ENCODE measurements at places on chromosomes 7 and 10.

DNA sequence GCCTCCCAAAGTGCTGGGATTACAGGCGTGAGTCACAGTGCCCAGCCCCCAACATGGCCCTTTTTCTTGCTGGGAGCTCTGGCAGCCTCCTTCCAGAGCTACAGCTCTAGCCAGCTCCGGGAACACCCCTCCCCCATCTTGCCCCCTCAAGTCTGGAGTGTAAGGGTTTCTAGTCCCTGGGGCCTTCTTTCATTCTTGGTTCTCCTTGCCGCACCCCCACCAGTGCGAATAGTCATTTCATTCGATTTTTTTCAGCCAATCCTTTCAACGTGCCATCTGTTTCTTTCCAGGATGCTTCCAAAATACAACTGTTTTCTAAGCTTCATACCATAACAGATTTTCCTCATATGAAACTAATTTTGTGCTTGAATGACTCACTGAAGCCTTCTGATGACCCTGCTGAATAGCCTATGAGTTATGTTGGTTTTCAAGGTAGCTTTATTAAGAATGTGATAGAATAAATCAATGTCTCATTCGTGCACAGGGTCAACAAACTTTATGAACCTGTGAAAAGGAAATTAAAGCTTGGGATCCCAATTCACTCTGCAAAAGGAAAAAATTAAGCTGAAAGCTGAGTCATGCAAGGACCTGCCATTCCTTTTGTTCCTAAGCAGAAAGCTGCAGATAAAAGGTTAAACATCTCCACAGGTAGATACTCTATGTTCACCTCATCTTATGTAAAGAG lies 38.6 kb downstream of the CDC14C start:
- no peak for DNase-seq

- DNase-seq = no peak
These were observed 272.4 kb downstream of the ETV1 start for GRCh38 chr7:13717031-13717430.

DNA sequence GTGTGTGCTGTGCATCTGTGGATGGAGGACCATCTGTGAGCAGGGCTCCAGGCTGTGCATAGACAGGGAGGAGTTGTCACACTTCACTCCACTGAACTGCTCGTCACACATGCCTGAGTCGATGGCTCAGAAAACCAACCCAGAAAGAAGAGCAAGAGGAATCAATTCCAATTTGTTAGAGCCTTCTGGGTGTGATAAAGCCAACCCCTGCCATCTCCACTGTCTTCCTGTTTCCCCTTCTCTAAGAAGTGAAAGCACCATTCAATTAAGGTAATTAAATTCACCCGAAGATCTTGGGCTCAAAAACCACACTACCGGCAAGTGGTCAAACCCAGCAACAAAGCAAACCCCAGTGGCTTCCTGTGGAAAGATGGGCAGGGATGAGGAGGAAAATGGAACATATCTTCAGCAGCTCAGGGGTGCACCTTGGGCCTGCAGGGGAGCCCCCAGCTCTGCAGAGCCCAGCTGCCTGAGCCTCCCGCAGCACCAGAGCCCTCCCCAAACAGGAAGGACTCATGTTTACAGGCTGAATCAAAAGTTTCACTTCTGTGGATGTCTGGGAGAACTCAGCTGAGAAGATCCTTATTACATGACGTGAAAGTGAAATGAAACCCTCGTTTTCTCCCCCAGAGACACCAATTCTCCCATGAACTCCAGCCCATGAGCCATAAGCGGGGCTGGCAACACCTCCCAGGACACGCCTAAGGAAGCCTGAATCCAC lies 10.9 kb downstream of the C10orf71 start:
- DNase-seq = no peak

GRCh38 chr10:59823111-59823510 lies 69.9 kb upstream of the MRLN start:
- DNase-seq = no peak

- DNase-seq = no peak
These were observed 18.0 kb upstream of the OPN4 start for GRCh38 chr10:86636311-86636710.

Measured in endothelial cell of umbilical vein (primary cell).